Bronchial epithelial cell (primary cell): ENCODE measurements at places on chromosomes 7 and 10. TPM values are rescaled to one million over a fixed set of nuclear protein-coding genes. Genes with fewer than 3 reads are reported as not detected.

DNA sequence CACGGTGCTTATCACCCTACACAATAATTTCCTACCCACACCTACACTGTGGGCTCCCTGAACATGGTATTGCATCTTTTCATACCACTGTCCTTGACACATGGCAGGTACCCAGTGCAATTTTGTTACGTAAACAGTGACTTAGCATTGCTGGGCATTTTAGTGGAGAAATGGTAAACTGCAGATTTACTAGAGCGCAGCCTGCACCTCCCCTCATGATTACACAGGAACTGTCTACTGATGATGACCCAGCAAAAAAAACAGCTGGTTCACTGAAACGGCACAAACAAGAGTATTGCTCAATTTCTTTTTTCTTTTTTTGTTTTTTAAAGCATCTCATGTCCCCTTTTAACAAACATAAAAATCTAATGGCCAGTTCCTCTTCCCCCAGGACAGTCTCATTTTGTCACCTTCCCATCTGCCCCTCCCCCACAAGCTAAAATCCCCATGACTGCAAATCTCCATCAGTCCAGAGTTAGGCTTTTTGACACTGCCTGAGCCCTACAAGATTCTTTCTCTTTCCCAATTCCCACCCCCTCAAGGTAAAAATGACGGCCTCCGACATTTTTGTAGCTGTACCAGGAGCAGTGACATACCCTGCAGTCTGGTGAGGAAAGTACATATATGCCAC, 2.8 kb downstream of the ZNF746 start:
- no peak for DNase-seq

DNA sequence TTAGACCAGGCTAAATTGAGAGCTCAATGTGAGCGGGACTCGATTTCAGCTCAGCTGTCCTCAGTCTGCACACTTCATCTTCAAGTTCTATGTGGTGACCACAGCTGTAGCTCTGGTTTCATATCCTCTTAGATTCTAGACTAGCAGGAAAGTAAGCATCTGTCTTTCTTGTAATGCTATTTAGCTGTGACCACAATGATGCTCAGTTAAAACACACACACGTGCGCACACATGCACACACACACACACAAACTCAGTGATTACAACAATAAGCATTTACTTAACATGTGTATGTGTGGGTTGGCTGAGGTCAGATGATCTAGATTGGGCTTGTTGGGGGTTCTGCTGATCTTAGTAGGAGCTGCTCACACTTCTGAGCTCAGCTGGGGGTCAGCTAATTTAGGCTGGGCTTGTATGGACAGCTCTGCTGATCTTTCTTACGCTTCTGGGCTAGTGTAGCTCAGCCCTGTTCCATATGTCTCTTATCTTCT, 82.5 kb downstream of the ZNF365 start:
- DNase-seq: no peak

Gene WNT8B
- total RNA-seq: not detected in 2 replicates

GRCh38 chr7:144812379-144813283, 23.2 kb downstream of the TPK1 start:
- DNase-seq: no peak

Gene CCL26
- total RNA-seq: not detected in 2 replicates

Gene AS3MT
- total RNA-seq: 2.1 and 2.6 TPM in 2 replicates

- DNase-seq: no peak
These were observed 7.7 kb downstream of the CALHM2 start for GRCh38 chr10:103444478-103444877.

GRCh38 chr10:1107679-1108078, 51.5 kb downstream of the WDR37 start:
- DNase-seq: peak; percentile 27

- DNase-seq: peak; percentile 10
These were observed 292.0 kb downstream of the PHTF2 start for GRCh38 chr7:78090616-78091015.

Gene ITGB8
- 10.5 and 13.8 TPM in 2 replicates for total RNA-seq

Gene ABCA13
- total RNA-seq: 0.79 and 1.2 TPM in 2 replicates

Gene SEMA4G
- 0.26 and 0.51 TPM in 2 replicates for total RNA-seq

- DNase-seq: no peak
These were observed 6.7 kb downstream of the EIF4EBP2 start for GRCh38 chr10:70410608-70411007.

DNA sequence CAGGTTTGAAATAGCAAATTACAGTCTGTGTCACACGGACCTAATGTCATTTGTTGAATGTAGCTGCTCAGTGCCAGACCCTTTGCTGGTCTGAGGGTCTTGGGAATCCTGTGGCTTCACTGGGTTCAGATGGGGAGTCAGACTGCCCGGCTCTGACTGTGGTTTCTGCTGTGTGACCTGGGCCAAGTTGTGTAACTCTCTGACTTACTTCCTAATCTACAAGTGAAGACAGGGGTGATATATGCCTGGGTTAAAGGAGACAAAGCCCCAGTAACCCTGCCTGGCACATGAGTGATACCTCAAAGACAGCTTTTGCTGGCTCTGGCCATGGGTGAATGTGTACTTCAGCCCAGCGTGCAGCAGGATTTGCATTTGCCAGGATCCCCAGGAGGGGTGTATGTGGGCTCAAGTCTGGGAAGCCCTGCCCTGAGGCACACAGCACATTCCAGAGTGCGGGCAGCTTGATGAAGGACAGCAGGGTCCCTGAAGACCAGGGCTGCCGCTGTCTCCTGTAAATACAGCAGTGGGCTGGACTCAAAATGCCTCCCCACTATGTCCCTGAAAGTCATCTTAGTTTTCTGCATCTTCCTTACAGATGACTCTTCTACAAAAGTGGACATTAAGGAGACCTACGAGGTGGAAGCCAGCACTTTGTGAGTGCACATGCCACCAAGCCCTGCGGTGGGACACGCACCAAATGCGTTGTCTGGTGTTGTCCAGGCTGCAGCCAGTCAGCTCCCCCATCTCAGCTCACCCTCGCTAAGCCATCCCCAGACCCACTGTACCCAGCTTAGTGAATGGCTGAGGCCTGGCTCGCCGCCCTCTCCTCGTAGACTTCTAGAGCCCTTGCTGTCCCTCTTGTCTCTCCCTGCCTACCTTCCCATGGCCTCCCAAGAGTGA, 16.4 kb downstream of the NACAD start:
- no peak for DNase-seq

Gene PPP1R3C
- total RNA-seq: 17.4 and 39.8 TPM in 2 replicates

GRCh38 chr7:4871056-4871680, 9.3 kb upstream of the PAPOLB start:
- no peak for DNase-seq

GRCh38 chr7:4893929-4894475, 10.5 kb upstream of the RADIL start:
- no peak for DNase-seq

Gene CYP26C1
- total RNA-seq: under 0.01 TPM in 2 replicates

Gene WDR91
- 4.7 and 6.9 TPM in 2 replicates for total RNA-seq

- DNase-seq: no peak
These were observed 31.4 kb downstream of the C10orf90 start for GRCh38 chr10:126639084-126639483.
